Right atrium auricular region (tissue), 2 donors: ENCODE measurements at places on chromosomes 1 and 21. TPM values are rescaled to one million over a fixed set of nuclear protein-coding genes. Genes with fewer than 3 reads are reported as not detected.

DNA sequence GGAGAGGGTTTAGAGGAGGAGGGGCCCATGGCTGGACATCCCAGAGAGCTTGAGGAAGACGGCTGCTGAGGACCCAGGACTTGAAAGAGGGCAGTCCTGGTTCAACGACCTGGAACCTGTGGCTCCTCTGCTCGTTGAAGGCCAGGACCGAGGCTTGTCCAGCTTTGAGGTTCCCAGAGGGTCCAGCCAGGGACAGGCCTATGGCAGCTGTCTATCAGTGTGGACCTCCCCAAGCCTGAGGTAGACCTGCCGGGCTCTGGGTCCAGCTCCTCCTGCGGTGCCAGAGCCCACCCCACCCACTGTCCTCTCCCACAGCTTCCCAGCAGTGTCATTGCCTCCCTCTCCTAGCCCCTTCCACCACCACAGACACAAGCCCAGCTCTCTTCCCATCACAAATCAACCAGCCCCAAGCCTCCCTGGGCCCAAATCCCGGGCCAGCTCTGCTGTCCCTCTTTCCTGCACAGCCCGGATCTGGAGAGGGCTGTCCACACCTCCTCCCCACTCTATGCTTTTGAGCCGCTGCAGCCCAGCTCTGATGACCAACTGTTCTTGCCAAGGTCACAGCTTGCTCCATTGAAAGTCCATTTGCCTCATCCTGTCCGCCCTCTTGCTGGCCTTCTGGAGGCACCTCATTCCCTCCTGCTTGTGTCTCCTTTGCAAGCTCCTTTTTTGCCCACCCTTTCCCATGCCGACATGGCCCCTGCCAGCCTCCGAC is 48.7 kb upstream of the EDN2 start:
- no peak for DNase-seq

DNA sequence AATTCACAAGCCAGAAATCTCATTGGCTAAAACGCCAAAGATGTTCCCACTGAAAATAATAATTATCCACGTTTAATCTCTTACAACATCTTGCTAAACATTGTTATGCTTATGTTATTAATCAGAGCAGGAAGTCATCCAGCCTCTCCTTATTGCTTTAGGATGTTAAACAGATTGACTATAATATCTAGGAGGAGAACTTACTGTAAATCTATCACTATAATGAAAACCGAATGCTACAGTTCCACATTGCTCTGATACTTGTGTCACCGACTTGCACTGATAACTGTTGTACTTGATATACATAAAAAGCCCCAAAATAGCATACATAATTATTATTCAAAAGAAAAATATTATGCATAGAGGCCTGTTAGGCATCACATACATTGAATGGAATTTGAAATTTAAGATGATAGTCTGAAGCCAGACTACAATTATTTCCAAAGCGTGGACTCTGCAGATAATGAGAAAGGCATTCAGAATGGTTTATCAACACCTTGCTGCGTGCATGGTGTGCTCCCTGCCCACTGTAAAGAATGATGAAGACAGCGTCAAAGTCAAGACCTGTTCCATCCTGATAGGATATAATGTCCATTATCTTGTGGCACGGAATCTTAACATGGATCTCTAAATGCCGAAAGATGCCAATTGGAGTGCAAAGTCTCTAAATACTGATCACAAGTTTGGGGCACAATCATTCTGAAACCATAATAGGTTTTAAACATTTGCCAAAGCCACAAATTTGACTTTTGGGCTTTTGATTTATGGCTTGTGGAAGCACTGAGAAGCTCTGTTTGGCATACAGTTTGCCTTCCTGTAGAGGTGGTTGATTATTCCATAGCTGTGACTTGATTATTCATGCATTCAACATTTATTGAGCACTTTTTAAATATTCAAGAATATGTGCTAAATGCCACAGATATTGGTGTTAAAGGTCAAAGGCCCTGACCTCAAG is 71.3 kb downstream of the CRB1 start:
- DNase-seq: no peak

DNA sequence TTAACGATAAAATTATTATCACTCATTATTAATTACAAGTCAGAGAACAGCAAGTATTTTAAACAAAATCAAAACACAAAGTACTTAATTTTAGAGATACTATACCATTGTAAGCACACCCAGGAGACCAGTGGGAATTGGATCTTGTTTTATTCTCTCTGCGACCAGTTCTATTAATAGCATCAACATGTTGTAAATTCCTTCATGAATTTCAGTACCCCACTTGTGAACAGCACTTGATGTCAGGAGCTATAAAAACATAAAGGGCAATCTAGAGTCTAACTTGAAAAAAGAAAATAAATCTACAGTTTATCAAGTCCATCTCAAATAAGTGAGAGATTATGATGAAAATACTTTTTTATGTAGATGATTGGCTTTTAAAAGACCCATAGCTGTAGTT is 42.9 kb downstream of the USP24 start:
- no peak for DNase-seq

GRCh38 chr21:39124681-39125251 is 58.5 kb downstream of the PSMG1 start:
- DNase-seq: peak; percentile 16

DNA sequence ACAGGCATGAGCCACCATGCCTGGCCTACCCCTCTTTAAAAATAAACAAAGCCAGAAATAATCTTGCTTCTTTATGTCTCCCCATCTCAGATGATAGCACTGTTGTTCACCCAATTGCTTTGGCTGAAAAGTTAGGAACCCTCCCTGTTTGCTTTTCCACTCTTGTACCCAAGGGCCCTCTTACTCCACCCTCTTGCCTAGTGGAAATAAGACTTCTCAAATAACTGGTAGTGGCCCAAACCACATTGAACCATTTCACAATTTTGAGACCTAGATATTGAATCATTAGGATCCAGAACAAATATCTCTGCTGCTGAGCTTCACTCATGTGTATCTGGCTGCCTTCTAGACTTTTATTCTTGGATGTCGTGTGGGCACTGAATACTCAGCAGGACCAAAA is 37.7 kb downstream of the RNF220 start:
- no peak for DNase-seq

GRCh38 chr1:96698342-96698983 is 23.1 kb upstream of the PTBP2 start:
- no peak for DNase-seq

Gene MATN1
- total RNA-seq: not detected

Gene ODF2L
- 8.8 TPM for total RNA-seq
